ENCODE measurements at places on chromosomes 13 and 19.

DNA sequence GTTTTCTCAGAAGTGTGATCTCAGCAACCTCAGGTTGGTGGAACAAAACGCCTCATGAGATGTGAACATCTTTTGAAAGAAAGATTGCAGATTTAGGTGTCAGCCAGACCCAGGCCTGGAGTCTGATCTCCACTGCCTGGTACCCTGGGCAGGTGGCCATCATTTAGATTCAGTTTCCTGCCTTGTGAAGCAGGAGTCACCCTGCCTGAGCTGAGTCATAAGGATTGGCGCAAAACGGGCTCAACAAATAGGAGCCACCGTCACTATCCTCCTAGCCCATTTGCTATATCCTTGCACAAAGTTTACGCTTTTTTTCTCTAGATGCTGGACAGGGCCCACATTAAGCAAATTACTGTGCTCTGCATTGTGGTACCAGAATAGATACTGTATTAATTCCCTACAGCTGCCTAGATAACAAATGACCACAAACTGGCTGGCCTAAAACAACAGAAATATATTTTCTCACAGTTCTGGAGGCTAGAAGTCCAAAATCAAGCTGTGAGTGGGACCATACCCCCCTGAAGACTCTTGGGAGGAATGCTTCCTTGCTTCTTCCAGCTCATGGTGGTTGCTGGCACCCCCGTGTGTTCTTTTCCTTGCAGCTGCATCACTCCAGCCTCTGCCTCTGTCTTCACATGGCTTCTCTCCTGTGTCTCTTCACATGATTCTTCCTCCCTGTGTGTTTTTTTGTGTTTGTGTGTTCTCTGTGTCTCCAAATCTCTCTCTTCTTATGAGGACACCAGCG is 38.2 kb downstream of the TNFSF11 start:
- no peak for DNase-seq

- DNase-seq = peak; percentile 93
These were observed 379 bp upstream of the CDC34 start for GRCh38 chr19:531009-531752.

DNA sequence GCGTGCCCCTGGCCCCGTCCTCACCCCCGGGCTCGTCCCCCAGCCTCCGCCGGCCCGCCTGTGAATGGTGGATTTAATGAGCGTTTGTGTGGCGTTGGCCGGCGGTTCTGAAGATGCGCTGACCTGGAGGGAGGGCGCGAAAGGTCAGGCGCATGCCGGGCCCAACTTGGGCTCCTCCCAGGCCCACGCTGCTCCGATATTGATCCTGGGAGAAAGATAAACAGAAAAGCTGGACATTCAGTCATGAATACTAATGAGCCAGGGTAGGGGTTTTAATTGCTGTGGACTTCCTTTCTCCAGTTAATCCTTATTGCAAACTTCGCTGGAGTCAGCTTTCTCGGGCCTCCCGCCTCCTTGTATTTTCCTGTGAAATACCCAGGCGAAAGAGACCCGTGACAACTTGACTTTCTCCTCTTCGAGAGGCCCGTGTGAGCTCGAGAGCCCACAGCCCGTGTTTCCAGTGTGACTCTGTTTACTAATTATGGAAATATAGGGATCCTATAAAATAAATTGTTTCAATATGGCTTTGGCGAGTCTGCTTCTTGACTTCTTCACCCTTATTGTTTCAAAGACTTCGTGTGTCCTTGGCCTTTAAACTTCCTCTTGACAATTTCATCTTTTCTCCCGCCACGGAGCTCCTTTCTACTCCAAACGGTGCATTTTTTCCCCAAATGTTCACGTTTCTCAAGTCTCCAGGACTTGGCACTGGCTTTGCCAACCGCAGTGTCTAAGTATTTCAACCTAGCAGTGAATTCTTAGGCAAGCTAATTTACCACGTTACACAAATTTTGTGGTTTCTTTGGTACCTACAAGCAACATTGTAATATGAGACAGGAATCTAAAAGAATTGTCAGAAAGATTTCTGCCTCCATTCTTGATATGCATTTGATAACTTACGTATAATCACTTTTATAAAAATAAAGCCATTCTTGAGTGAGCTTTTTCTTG is 10.5 kb downstream of the ZIC2 start:
- DNase-seq = no peak

GRCh38 chr19:17796013-17796837 is 1.3 kb downstream of the B3GNT3 start:
- DNase-seq = no peak

DNA sequence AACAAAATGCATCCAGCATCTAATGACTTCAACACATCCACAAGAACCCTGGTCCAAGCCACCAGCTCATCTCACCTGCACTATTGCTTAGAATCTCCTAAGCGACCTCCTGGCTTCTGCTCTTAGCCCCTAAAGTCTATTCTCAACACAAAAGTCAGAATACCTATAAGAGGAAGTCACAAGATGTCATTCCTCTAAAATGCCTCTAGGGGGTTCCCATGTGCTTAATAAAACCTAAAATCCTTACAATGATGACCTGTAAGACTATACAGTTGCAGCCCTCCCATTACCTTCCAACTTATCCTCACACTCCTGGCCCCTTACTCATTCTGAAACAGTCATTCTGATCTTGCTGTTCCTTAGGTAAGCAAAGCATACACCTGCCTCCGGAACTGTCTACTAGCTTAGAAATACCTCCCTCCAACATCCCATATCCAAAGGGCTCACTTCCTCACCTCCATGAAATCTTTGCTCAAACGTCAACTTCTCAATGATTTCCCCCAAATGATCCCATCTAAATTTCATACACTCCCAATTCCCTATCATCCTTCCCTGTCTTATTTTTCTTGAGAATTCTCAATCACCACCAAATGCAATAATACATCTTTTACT is 10.0 kb downstream of the ATP7B start:
- DNase-seq = peak; percentile 48

DNA sequence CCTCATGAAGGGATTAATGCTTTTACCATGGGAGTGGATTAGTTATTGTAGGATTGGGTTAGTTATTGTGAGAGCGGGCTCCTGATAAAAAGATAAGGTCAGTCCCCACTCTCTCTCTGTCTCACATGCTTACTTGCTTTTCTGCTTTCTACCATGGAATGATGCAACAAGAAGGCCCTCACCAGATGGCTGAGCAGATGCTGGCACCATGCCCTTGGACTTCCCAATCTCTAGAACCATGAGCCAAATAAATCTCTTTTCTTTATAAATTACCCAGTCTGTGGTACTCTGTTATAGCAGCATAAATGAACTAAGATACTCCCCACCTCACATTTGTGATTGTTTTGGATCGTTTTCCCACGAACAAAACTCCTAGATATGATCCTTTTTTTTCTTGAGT is 353.8 kb downstream of the DNAJC15 start:
- peak; percentile 93 for DNase-seq

GRCh38 chr19:49264258-49264657 is 60.7 kb downstream of the SLC6A16 start:
- no peak for DNase-seq

DNA sequence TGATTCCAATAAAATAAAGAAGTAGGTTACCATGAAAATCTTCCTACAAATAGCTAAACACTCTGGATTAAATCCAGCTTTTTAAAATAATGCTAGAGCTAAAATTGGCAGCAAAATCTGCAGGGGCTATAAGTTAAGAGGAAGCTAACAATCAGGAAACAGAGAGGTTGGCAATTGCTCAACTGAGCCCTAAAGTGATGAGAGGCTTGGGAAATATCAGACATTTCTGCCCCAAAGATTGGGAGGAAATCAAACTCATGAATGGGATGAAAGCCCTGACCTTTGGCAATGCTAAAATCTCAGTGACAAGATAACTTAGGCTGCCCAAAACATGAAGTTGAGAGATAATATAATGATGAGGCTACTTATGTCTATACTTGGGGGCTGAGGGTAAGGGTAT is 1437.9 kb downstream of the EFNB2 start:
- DNase-seq = peak; percentile 14

DNA sequence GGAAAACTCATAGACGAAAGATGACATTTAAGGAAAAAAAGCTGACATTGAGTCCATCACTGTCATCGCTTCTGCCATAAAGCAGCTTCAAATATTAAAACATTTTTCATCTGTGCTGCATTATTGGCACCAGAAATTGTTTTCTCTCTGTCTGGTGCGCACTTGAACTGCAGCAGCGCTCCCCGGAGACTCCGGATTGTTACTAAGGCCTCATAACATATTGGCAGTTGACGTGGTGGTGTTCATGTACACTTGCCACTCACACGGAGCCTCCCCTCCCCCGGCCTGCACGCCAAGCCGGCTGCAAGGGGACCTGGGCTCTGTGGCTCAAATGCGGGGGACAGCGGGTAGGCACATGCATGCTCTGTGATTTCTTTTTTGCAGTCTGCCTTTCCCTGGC is 203.2 kb downstream of the TSHZ3 start:
- DNase-seq = no peak

DNA sequence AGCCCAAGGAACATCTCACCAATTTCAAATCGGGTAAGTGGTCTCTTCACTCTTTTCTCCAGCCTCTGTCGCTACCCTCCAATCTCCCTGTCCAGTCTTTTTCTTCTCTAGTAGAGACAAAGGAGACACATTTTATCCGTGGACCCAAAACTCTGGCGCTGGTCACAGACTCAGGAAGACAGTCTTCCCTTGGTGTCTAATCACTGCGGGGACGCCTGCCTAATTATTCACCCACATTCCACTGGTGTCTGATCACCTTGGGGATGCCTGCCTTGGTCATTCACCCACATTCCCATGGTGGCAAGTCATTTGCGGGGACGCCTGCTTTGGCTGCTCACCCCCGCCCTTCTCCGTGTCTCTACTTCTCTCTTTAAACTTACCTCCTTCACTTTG is 13.8 kb upstream of the OR10H1 start:
- no peak for DNase-seq

GRCh38 chr13:29454931-29455481 is 140.5 kb downstream of the SLC7A1 start:
- no peak for DNase-seq

- DNase-seq = no peak
These were observed 145.8 kb upstream of the ZNF507 start for GRCh38 chr19:32199501-32200040.

- DNase-seq = no peak
These were observed 254.2 kb downstream of the GPC5 start for GRCh38 chr13:91652404-91653301.

DNA sequence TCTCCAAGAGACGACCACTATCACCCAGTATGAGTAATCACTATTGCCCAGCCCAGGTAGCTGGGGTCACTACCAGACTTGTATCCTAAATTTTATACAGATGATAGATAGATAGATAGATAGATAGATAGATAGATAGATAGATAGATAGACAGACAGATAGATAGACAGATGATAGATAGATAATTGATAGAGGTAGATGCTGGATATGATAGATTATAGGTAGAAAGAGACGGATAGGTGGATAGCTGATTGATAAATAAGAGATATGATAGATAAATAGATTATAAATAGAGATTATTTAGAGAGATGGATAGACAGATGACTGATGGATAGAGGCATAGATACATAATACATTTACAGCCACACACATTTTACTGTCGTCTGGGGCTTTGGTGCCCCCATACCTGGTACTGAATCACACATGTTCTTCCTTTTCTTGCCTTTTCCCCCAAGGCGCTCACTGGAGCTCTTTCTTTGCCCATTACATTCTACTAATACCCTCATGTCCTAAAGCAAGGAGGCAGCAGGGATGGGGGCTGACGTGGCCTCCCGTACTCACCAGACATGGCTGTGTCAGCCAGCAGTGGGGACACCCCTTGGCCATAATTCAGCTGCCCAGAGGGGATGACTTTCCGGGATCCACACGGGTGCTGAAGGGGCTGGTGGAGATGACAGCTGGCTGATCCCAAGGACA is 44.6 kb upstream of the CCNE1 start:
- no peak for DNase-seq

DNA sequence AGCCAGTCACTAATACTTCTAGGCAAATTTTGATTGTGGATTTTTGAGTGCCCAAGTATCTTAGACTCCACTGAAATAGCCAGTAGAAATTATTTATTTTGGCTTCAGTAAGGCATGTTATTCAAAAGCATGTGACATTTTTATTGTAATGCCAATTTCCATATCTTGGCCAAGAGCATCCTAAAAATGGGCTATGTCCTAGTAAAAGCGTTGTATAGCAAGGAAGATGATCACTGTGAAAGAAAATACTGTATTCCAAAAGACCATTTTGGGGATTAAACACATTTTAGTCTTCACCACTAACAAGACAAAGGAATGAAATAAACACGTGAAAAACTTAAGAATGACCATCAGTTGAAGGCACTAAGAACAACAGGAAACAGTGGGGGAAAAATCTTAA is 149.1 kb downstream of the NUFIP1 start:
- no peak for DNase-seq

DNA sequence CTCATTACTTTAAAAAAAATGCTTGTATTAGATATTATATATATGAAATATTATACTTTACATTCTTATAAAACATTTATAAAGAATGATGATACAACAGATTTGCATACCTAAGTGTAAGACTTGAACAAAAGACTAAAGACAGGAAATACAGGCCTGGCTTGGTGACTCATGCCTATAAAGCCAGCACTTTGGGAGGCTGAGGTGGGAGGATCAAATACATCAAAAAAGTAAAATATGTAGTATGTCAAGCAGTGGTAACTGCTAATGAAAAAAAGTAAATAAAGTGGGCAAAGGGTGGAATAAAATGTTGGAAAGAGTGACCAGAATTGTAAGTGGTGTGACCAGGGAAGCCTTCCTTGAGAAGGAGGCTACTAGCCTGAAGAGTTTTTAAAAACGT is 133.7 kb downstream of the GGACT start:
- no peak for DNase-seq

GRCh38 chr13:29886446-29886845 is 36.0 kb upstream of the UBL3 start:
- DNase-seq = no peak

- peak; percentile 25 for DNase-seq
These were observed at the start of gene AMER2 for GRCh38 chr13:25171517-25172302. AMER2 (minus strand) TSS chr13:25172288; CDS start chr13:25171619, 669 bp downstream.

DNA sequence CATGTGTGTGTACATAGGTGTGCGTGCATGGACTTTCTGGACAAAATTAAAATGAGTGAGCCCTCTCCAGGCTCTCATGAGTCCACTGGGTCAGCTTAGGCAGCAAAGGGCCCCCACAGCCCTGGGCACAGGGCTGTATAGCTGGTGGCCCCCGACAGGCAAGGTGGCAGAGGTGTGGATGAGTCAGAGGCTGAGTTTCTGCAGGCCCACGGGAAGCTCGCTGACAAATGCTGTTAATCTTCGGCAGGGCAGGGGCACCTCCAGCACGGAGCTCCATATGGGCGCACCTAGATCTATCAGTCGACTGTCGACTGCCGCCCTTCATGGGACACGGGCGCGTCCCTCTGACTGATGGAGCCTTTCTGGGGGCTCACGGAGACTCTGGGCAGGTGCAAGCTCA is 181.1 kb downstream of the URI1 start:
- no peak for DNase-seq

- no peak for DNase-seq
These were observed 124.9 kb downstream of the CRYL1 start for GRCh38 chr13:20400774-20401173.

GRCh38 chr19:55300886-55301458 is 17.2 kb downstream of the BRSK1 start:
- DNase-seq = no peak

GRCh38 chr13:66069570-66069969 is 1160.6 kb downstream of the PCDH9 start:
- DNase-seq = no peak

Measured in NCI-H446 (cell line).